Esophagus muscularis mucosa (tissue), 4 donors: ENCODE measurements at places on chromosomes 12 and 14. TPM values are rescaled to one million over a fixed set of nuclear protein-coding genes. Genes with fewer than 3 reads are reported as not detected.

The CTSG gene
- 2.1 TPM for total RNA-seq

DNA sequence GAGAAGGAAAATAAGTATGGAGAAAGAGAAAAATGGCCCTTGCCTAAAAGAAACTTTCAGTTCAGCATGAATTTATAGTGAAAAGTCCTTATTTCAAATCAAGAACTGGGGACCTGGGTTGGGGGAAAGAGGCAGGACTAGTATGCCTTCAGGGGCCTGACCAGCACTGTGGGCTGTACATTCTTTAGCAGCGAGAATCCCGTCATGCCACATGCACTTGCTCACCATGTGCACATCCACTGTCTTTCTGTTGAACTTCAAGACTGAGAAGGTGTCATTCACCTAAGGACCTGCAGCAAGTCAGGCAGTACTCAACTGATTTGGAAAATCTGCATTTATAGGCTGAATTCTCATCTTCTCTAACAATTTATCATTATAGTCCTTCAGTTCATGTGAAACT, 50.2 kb downstream of the RAB35 start:
- no peak overlapping the region for H3K4me3 ChIP-seq
- H3K27me3 ChIP-seq = peaks cover 23% of the 10 kb centered on the region
- no peak for DNase-seq
- no peaks in the 10 kb centered on the region for H3K36me3 ChIP-seq

DNA sequence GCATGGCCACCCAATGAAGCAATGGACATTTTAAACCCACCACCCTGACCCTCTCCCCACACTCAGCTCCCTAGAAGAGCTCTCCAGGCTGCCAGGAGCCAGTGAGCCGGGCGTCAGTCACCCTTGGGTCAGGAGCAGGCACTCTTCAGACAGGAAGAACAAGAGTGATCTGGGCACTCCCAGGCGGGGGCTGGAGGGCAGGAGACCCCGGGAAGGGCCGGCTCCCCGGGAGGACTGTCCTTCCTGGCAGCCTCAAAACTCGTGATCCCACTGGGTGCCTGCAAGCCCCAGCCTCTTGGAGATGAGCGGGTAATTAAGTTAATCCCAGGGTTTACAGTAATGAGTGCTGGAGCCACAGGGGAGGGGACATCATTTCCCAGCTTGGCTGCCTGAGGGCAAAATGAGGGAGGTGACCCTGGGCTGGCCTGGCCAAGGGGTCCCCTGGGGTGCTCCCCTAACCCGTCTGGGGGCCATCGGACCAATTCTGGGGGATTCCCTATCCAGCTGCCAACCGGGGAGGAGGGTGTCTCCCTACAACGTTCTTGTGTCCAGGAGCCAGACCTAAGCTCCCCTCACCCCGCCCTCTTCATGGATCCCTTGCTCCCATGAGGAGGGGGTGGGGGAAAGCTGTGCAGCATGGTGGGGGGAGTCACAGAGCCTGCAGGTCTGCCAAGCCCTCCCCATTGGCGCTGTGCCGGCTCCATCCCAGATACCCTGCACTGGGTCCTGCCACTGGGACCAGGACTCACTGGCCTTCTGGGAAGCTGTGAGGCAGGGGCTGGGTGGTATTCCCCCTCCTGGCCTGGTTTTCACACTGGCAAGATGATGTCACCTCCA, 59.2 kb downstream of the CCNK start:
- H3K27ac ChIP-seq = peak overlapping the region; percentile 81
- H3K36me3 ChIP-seq = no peaks in the 10 kb centered on the region
- H3K4me1 ChIP-seq = peaks cover 96% of the 10 kb centered on the region
- no peak for DNase-seq
- no peak overlapping the region for H3K4me3 ChIP-seq

GRCh38 chr12:24229031-24229700, 279.7 kb upstream of the SOX5 start:
- H3K36me3 ChIP-seq = no peaks in the 10 kb centered on the region
- no peak for DNase-seq
- H3K27me3 ChIP-seq = no peaks in the 10 kb centered on the region
- no peaks in the 10 kb centered on the region for H3K4me1 ChIP-seq
- H3K27ac ChIP-seq = no peak overlapping the region
- no peak overlapping the region for H3K4me3 ChIP-seq

GRCh38 chr12:1502831-1503230, 91.5 kb downstream of the FBXL14 start:
- H3K4me3 ChIP-seq = no peak overlapping the region
- H3K4me1 ChIP-seq = no peaks in the 10 kb centered on the region
- no peaks in the 10 kb centered on the region for H3K36me3 ChIP-seq
- no peak for DNase-seq

DNA sequence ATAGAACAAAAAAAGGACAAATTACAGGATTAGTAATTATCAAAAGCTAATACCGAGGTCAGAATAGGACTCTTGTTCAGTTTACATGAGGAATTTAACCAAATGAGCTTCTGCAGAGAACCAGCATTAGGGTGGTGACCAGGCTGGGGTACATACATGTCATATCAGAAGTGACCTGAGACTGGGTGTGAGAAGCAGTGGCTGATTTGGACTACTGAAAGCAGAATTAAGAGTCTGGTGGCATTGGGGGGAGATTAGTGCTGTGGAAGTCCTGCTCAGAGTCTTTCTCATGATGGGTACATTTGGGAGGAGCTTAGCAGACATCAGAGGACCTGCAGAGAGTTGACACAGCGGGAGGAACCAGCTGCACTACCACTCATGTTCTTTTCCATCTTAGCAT, 21.7 kb downstream of the TRAF3 start:
- H3K4me1 ChIP-seq = no peaks in the 10 kb centered on the region
- H3K27ac ChIP-seq = no peak overlapping the region
- no peak overlapping the region for H3K4me3 ChIP-seq
- DNase-seq = no peak
- H3K27me3 ChIP-seq = no peaks in the 10 kb centered on the region
- H3K36me3 ChIP-seq = no peaks in the 10 kb centered on the region

The SOAT2 gene
- not detected for total RNA-seq

DNA sequence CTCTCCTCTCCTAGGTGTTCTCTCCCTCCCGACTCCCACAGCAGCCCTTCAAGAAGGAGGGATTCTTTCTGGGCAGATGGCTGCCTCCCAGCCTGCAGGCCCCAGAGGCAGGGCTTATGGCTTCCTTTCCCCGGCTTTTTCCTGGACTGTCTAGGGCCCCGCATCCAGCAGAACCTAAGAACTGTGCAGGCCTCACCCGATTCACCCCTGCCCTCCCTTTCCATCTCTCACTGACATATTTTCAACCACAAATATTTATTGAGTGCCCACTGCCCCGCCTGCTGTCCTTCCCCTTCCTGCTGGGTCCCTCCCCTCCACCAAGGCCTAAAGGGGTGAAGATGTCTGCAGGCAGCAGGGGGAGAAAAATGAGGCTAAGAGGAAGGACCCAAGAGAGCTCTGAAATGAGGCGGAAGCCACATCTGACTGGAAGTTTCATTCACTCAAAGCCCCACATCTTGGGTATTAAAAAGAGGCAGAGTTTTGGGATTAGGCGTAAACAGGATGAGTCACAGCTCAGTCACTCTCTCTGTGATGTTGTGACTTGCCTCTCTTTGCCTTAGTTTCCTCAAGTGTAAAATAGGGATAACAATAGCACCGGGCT, 2.9 kb downstream of the SCNN1A start:
- no peak overlapping the region for H3K4me3 ChIP-seq
- no peak for DNase-seq
- H3K27me3 ChIP-seq = no peaks in the 10 kb centered on the region
- H3K27ac ChIP-seq = peak overlapping the region; percentile 69

DNA sequence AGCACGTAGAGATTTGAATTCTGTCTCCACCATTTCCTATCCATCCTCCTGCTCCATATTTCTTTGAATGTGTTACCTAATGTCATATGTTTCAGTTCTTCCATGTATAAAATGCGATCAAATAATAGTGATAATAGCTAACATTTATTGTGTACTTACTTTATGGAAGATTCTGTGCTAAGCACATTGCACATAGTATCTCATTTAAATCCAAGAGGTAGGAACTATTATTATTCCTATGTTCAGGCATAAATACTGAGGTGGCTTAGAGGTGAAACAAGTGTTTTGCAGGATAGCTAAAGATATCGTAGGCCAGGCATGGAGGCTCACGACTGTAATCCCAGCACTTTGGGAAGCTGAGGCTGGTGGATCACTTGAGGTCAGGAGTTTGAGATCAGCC, 17.5 kb upstream of the AICDA start:
- no peak overlapping the region for H3K27ac ChIP-seq
- H3K4me3 ChIP-seq = no peak overlapping the region
- no peaks in the 10 kb centered on the region for H3K4me1 ChIP-seq
- H3K27me3 ChIP-seq = no peaks in the 10 kb centered on the region
- no peak for DNase-seq

GRCh38 chr12:19810213-19810612, 370.9 kb downstream of the AEBP2 start:
- DNase-seq = no peak
- no peak overlapping the region for H3K27ac ChIP-seq
- H3K4me3 ChIP-seq = no peak overlapping the region
- peaks cover 11% of the 10 kb centered on the region for H3K4me1 ChIP-seq

The AQP6 gene
- total RNA-seq = not detected

DNA sequence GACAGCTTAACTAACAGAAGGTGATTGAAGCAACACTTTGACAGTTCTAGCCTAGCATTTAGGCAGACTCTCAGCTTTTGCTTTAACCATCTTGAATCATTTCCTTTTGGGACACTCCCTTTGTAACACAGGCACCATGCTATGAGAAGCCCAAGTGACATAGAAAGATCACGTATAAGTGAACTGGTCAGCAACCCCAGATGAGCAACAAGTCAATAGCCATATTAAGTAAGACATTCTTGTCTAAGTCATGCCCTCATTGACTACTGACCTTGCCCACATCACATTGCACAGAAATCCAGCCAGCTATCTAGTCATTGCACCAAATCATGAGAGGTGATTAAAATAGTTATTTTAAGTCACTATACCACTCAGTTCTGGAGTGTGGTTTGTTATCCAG, 476.8 kb downstream of the TRHDE start:
- H3K27me3 ChIP-seq = no peaks in the 10 kb centered on the region
- DNase-seq = no peak
- no peaks in the 10 kb centered on the region for H3K4me1 ChIP-seq
- no peak overlapping the region for H3K27ac ChIP-seq
- no peak overlapping the region for H3K4me3 ChIP-seq
